ENCODE measurements at places on chromosomes 6 and 20.

DNA sequence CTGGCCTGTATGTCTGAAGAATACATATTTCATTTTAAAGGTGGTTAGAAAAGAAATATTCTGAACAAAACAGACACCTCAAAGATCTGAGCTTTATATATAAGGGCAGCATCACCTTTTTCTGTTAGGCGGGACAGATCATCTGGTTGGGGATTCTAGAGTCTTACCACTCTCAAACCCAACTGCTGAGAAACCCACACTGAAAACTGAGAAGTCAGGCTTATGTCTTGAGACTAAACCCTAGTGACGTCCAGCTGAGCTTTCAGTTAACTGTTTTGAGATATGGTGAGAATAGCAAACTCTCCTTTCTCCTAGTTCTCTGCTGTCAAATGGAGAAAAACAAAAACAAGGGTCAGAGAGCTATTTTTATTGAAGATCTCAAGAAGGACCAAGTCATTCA lies 63.7 kb upstream of the CCN6 start:
- no peak for DNase-seq

GRCh38 chr20:17023806-17024205 lies 203.0 kb upstream of the PCSK2 start:
- DNase-seq, result no peak

DNA sequence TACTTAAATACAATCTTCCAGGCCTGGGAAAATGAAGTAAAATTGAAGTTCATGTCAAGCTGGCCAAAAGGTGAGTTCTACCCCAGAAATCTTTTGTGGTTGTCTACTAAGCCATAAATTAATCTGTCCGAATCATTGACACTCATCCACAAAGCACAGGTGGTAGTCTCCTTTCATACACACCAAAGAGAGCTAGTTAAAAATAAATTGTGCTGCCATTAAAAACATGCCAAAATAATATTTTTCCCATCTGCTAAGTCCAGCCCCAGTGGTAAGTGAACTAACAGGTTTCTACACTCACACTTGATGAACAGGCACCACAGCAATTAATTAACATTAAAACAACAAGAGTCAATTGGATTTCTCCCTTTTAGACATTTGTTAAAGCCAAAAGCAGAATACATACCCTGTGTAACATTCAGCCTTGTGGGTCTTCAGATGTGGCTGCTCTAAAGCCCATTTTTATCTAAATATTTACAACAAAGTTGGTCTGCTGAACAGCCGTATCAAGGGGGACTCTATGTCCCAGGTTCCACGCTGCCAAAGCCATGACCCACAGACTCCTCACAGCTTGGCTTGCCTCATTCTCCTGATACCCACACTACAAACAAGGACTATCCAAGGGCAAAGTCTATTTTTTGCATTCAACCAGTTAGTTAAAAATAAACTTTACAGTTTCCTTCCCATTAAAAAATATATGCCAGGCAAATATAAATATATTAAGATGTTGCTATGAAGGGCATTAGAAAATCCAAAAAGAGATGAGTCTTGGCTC lies 490.4 kb downstream of the BMP2 start:
- DNase-seq, result no peak

DNA sequence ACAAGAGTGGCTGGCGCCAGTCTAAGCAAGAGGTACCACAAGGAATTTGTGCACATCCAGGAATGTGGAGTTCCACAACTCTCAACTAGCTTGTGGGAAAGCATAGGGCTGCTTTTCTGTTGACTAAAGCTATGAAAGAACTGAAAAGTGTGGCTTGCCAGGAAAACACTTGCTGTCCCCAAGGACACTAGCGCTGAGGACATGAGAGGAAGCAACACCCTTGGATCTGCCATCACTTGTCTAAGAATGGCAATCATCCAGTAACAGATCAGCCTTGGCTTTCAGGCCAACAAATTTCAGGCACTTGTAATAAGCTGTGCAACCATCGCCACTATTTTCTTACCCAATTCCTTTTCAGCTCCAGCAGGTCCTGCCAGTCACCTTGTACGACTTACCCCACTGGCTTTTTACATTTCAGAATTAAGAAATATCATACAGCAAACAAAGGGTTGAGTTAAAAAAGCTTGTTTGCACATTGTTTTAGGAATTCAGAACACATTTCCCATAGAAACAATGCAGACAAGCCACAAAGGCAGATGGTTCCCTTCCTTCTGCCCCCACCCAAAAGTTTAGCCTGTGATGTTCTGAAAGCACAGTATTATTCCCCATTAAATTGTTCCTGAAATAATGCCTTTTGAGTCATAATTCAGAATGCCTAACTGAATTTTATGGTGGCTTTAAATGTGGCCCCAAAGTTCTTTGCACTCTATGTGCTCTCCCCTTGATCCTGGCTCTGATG lies 57.9 kb upstream of the SSTR4 start:
- DNase-seq, result no peak

DNA sequence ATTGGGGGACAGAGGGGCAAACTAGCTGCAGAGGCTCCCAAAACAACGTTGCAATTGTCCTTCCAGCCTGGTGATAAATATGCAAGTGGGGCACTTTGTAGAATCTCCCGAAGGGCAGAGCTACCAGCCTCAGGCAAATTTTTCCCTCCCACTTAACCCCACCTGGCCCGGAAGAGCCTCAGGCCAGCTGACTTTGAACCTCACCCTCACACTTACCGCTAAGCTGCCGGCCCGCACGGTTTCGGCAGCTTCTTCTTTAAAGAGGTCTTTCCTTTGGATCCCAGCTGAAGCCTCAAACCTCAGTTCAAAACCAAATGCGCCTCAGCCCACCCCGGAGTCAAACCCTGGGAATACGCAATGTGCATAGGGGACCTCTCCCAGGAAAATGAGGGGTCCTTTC lies 2.5 kb downstream of the OVOL2 start:
- no peak for DNase-seq

GRCh38 chr20:51487076-51487475 lies 55.4 kb downstream of the NFATC2 start:
- no peak for DNase-seq

DNA sequence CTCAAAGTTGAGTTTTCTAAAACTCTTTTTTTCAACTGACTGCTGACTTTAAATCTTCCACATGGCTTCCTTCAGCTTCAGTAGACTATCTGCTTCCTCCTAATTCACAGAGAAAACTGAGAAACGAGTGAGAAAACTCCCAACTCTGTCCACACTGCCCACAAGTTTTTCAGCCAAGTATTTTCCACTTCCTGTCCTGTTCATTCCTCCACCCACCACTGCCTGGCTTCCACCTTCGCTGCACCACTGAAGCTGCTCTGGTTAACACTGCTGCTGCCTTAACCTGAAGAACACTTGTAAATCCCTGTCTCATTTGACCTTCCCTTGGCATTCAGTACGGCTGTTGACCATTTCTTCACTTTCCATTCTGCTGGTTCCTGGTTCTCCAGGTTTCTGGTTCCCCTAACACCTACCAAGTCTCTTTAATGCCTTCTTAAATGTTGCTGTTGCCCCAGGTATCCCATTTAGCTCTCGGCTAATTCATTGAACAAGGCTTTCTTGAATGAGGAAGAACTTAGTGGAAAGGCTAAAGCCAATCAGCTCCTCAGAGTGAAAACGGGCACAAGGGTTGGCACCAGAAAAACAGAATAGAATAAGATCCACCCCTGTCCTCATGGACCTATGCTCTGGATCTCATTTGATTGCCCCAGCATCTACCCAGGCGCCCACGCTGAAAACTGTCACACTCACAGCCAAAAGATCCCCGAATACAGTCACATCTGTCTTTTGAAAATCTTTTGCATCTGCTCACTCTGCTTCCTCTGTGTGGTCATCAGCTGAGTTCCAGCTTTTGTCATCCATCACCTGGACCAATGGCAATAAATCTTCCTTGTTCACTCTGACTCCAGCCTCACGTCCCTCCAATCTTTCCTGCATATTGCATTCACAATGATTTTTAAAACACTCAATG lies 104.4 kb upstream of the TAB2 start:
- DNase-seq, result no peak

GRCh38 chr6:97969065-97969464 lies 686.0 kb upstream of the MMS22L start:
- DNase-seq, result no peak

DNA sequence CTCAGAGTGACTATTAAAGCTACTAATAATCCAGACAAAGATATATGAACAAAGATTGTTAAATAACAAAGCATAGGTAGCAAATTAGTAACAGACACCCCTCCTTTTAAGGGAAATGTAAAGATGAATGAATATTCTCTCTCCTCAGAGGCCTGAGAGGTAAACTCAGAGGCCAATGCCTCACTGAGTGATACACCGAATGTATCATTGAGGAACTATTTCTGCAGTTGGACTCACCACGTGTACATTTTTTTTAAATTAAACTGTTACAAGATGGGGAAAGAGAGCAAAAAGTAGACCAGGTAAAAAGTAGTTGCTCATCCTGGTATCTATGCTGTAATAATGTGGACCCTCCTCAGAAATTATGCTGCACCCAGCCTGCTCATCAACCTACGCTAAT lies 72.3 kb upstream of the IPCEF1 start:
- no peak for DNase-seq

GRCh38 chr6:14674867-14675648 lies 557.5 kb downstream of the CD83 start:
- DNase-seq, result no peak

- DNase-seq, result peak; percentile 78
Measured at GRCh38 chr20:63957004-63957689, 931 bp upstream of the UCKL1 start.

DNA sequence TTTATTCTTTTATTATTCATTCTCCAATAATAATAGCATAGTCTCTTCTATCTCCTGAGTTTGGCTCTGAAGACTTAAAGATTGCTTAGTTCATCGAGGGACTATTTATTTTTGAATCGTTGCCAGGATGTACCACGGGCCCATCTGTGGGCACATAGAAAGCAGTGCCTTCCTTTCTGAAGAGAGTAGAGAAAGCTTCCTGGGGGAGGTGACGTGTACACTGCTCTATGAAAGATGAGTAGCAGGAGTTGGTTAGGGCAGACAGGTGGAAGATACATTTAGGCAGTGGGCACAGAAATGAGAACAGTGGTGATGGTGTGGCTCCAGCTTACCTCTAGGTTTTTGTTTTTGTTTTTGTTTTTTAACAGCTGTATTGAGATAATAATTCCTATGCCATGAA lies 98.4 kb downstream of the CDKAL1 start:
- no peak for DNase-seq

GRCh38 chr6:72635636-72636035 lies 13.8 kb downstream of the KCNQ5 start:
- no peak for DNase-seq

- no peak for DNase-seq
Measured at GRCh38 chr6:122799916-122800686, 11.0 kb downstream of the SMPDL3A start.

DNA sequence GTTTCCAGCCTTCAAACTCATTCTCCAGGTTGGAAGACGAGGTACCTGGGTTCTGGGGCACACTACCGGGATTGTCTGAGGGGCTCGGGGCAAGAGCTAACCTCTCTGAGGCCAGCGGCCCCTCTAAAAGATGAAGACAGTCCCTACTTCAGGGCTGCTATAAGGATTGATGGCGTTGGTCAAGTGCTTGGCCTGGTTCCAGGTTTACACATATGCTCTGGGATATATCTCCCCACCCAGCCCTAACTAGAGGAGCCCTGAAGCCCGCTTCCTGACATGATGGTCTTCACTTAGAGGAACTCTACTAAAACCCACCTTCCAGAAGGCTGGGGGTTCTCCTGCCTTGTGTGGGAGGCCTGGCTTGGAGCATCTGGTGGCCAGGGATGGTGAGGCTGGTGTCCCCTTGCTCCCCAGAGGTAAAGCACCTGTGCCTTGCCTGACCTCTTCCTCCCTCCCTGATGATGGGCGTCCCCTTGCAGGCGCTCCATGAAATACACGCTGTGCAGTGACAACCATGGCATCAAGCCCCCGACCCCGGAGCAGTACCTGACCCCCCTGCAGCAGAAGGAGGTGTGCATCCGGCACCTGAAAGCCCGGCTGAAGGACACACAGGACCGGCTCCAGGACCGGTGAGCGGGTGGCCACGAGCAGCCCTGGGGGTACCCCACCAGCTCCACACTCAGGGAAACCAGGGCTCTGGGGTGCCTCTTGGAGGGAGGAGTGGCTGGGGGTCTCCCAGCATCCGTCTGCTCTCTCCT lies 28.7 kb downstream of the SDCBP2 start:
- no peak for DNase-seq

GRCh38 chr6:133504761-133505160 lies 263.6 kb downstream of the EYA4 start:
- DNase-seq, result no peak

DNA sequence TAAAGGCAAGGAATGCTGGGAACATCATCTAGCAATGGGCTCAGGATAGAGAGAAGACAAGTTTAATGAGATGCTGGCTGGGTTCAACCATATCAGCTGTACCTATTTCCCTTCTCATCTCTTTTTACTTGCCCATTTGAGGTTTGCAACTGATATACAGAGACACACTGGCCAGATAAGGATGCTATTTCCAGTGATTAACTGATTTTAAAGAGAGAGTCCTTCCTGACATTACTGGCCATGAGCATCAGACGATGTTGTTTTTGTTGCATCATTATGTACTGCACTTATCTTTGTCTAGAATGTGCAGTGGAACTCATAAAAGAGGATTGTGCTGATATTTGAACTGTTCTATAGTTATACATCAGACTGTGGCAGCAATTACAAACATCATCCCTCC lies 252.7 kb downstream of the BTBD3 start:
- DNase-seq, result no peak

GRCh38 chr6:156617941-156618340 lies 159.2 kb upstream of the ARID1B start:
- no peak for DNase-seq

GRCh38 chr6:7236306-7237209 lies 76.4 kb downstream of the SSR1 start:
- no peak for DNase-seq

- no peak for DNase-seq
Measured at GRCh38 chr20:38725148-38725901, 1.0 kb downstream of the SLC32A1 start.

GRCh38 chr20:44596010-44596409 lies 13.6 kb downstream of the PKIG start:
- no peak for DNase-seq

DNA sequence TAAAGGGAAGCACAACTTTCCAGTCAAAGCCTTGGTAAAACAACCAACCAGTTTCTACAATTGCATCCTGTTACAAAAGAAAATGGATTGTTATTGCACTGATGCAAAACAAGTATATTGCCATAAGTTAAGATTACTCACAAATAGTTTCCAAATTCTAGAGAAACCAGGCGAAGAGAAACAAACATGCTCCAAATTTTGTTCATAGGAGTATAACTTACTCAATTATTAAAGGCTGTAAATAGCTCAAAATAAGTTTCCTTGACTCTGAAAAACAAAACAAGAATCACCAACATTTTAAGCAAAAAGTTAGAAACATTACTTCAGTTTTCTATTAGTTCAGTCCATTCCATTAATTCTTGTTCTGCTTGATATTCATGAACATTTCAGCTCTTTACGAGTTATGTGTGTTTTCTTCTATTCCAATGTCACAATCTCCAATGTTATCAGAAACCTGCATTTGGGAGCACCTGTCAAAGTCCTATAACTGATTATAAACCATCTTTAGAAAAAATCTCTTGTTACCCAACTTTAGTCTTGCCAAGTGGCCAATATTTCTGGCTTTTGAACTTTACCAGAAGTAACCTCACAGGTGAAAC lies 137.9 kb upstream of the THBS2 start:
- no peak for DNase-seq

Data from CD8-positive, alpha-beta memory T cell (primary cell).